ENCODE measurements at places on chromosomes 3 and 15.

GRCh38 chr15:79007066-79007465 is 62.2 kb upstream of the CTSH start:
- DNase-seq = peak; percentile 35

DNA sequence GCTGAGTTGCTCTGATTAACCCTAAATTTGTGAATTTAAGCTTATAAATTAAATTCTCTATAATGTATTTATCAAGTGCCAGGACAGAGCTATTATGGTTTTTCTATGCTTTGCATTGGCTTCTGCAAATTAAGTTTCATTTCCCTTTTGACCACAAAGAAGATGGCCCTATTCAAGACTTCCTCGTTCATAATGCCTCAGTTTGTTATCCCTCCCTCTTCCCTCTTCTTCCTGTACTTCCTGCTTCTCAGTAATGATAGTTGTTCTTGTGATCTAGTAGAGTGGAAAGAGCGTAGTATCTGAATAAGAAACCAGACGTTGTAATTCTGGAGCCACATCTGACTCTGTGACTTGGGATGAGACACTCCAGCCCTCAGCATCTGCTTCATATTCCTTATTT is 118.7 kb downstream of the CACNA1D start:
- DNase-seq = no peak

DNA sequence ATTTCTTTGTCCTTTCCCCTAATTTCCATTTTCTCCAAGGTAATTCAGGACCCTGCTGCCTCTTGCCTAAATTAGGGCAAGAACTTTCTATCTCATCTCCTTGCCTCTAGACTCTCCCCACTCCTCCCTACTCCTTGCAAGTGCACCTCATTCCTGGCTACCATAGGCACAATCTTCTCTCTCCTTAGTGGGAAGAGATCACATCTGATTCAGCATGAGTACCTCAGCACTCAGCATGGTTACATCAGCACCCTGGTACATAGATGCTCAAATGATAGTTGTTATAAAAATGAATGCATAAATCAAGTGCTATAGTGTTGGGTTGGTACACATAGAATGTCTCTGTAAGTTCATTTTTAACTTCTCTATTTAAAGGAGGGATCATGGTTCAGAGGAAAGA is 313.4 kb upstream of the RASGRP1 start:
- no peak for DNase-seq

DNA sequence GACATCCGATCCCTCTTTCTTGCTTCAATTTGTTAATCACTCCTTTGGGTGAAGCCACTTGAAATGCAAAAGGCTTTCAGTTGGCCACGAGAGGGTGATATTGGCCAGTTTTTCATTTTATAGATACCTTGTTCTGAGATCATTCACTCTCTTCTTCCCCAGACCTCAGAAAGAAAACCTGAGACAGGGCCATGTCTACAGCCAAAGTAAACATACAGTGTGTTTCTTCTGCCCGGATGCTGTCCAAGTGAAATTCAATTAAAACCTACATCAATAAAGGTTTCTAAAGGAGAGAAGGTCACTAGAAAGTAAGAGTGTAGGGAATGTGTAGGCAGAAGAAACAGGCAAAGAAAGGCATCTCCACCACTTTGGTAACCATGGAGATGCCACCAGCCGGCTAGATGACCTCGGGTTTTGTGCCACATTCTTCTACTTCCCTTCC is 39.5 kb upstream of the FMN1 start:
- peak; percentile 78 for DNase-seq

- DNase-seq = no peak
These were observed 47.6 kb downstream of the GAP43 start for GRCh38 chr3:115670911-115671310.

DNA sequence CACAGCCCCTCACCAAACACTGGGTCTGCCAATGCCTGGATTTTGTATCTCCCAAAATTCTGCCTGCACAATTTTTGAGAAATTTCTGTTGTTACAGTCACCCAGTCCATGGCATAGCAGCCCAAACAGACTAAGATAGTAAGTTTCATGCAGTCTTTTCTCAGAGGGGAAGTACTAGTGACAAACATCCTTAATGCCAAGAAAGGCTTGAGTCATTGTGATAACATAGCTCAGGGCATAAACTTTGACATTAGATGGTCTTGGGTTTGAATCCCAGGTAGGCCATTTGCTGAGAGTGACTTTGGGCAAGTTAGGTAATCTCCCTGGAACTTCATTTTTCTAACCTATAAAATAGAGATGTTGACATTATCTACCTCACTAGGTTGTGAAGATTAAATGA is 36.1 kb upstream of the PFN2 start:
- no peak for DNase-seq

DNA sequence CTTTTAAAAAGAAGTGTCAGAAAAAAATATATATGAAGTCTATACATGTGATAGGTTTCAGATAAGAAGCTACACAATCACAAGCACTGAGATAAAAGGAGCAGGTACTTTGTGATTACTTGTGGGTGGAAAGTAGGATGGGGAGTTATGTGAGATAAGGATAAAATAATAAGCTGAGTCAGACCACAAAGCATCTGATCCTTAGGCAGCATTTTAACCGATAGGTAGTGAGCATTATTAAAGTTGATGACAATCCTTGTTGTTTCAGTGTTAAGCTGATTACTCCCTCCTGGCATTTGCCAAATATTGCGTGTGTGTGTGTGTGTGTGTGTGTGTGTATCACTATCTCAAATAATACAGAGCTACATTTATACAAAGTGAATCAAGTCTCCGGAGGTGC is 483.1 kb downstream of the NAALADL2 start:
- no peak for DNase-seq

DNA sequence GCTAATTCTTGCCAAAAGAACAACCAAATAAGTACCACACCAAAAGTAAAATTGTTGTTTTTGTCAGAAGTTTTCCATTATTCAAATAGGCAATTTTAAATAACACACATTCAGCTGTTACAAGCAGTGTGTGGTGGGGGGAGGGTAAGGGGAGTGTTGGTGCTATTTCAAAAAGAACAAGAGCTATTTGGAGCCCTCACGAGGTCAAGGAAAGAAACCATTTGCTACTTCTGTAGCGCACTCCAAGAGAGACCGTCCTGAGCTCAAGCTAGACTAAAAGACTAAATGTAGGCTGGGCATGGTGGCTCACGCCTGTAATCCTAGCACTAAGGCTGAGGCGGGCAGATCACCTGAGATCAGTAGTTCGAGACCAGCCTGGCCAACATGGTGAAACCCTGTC is 21.2 kb upstream of the IGF2BP2 start:
- DNase-seq = no peak

- no peak for DNase-seq
These were observed 162.8 kb upstream of the PEX5L start for GRCh38 chr3:180199417-180199995.

DNA sequence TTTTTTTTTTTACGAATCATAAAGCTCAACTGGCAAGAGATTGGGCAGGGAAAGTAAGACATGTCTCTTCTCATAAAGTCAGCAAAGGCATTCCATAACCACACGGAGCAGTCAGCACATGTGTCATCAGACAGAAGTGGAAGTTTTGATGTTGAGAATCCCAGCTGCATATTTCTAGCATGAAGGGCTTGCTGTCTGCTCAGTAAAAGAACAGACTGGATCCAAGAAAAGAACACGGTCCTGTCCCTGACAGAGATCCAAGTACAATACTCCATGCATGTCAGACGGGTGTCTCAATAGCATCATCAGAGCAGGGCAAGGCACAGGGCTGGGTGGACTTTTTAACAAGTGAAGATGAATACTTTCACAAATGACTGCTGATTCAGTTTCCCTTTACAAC is 38.2 kb downstream of the ABI3BP start:
- peak; percentile 60 for DNase-seq

DNA sequence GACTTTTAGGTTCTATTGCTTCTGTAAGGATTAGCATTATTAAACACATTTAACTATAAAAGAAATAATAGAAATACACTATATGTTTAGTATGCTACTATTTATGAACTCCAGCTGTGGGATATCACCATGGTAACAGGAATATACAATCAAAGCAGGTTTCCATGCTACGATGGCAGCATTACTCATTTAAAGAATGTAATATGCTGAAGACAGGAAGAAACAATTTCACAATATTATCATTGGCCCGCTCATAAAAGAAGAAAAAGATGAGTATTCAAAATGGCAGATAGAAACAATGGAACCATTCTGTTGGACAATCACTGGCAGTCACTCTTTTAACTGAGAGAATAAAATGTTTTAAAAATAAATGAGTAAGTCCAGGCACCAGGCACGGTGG is 153.4 kb downstream of the CBLB start:
- peak; percentile 11 for DNase-seq

DNA sequence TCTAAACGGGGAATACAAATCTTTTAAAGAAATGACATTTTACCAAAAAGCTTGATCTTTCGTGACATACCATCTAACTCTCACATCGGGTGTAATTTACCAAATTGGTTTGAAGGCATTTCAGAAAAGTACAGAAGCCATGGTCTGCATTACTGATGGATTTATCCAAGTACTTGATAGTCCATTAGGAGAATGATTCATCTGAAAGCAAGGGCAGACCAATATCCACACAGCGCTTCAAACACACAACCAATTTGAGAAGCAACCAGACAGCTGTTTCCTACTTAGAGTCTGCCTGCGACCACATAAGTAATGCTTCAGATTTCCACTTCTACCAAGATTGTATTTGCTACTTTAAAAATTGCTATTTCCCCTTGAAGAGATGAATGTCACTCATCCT is 697.6 kb upstream of the ALCAM start:
- DNase-seq = no peak

DNA sequence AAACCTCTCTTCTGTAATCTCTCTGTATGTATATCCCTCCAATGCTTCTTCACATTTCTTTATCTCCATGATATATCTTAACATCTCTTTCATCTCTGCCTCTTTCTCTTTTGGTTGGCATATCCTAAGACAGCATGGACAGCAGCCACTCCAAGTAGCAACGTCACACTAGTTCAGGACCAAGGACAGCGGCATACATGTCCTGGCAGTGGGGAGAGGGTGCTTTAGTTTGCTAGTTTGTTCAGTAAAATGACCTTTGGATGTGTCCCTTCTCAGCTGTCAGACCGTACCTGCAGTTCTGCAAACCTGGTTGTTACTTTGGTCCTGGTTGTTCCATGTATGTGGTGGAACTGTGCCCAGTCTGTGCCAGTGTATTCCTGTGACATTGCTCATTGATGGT is 225.6 kb upstream of the ROPN1 start:
- DNase-seq = peak; percentile 63

- DNase-seq = no peak
These were observed 337.3 kb upstream of the ARHGEF26 start for GRCh38 chr3:153783741-153784480.

DNA sequence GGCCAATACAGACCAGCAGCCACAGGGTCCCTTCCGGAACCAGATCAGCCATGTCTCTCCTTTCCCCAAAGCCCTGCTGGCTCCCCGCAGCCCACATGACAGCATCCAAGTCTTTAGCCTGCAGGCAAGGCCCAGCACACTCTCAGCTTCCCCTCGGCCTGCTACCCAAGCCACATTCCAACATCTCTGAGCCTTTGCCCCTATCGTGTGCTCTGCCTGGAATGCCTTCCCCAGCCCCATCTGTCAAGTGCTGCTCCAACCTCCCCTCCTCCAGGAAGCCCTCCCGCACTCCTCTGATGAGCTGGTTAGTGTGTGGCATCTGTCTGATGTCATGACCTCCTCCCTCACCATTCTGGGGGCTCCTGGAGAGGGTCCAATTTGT is 8.5 kb downstream of the PLXND1 start:
- DNase-seq = no peak

- no peak for DNase-seq
These were observed 749.9 kb downstream of the TBL1XR1 start for GRCh38 chr3:176447369-176447768.

- DNase-seq = no peak
These were observed 33.5 kb downstream of the FAM174B start for GRCh38 chr15:92621972-92622533.

GRCh38 chr3:107294117-107294516 is 83.1 kb upstream of the CCDC54 start:
- DNase-seq = no peak

DNA sequence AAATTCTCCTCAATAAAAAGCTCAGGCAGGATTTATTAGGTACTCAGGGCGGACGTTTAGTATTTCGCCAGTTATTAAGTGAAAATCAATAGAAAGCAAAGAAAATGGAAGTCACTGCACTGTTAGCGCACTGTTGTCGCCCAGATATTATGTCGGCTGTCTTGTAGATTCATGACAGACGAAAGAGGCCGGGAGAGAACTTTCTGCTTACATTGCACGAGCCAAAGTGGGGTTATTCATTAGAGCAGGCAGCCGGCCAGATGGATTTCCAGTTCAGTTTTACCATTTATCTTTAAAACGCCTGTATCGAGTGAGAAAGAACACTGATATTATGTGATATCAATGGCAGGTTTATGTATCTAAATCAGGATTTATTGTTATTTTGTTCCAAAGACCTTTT is 866.0 kb upstream of the NR2F2 start:
- no peak for DNase-seq

DNA sequence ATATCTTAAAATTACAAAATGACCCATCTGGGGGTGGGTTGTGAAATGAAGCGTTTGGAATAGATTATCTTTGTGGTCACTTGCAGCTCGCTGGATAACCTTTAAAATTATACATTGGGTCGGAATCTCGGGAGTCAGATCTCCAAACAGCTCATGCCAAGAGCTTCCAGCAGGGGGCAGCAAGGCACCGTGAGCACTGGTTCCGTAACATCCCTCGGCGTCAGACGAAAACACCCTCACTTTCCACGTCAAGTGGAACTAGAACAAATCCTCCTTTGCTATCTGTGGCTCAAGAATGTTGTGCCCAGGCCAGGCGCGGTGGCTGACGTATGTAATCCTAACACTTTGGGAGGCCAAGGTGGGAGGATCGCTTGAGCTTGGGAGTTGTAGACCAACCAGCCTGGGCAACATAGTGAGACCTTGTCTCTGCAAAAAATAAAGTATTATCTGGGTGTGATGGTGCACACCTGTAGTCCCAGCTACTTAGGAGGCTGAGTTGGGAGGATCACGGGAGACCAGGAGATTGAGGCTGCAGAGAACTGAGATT is 31.1 kb downstream of the UMPS start:
- DNase-seq = peak; percentile 72

- DNase-seq = no peak
These were observed 47.2 kb downstream of the PPARG start for GRCh38 chr3:12336099-12336498.

GRCh38 chr3:34141841-34142337 is 343.5 kb downstream of the PDCD6IP start:
- DNase-seq = no peak

GRCh38 chr3:51538115-51538458 is 432 bp upstream of the RAD54L2 start:
- DNase-seq = peak; percentile 18

DNA sequence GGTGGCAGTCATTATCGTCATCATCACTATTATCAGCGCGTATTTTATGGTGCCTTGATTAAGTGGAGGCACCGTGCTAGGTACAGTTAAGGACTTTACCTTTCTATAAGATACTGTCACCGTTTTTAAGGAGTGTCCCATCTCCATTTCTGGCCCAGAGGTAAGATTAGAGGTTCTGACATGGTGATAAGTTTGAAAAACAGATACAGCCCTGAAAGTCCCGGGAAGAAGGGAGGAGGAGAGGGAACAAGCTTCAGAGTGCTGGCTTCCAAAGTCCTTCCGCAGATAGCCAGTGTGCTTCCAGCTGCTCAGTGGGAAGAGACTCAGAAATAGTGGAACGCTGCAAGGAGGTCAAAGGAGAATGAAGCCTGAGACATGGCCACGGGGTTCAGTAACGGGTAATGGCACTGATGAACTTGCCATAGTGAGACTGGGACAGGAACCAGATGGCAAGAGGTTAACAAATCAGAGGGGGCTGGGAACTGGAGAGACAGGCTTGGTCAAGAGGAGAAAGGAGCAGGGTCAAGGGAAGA is 9.1 kb upstream of the TM4SF4 start:
- no peak for DNase-seq

- no peak for DNase-seq
These were observed 56.6 kb downstream of the FBLN2 start for GRCh38 chr3:13605555-13605954.

Measured in kidney tubule cell (primary cell).